GM12878 (cell line): ENCODE measurements at places on chromosomes 7 and 10. TPM values are rescaled to one million over a fixed set of nuclear protein-coding genes. Genes with fewer than 3 reads are reported as not detected.

NRCAM gene
- 1.4 and 1.7 TPM in 2 replicates for total RNA-seq

INSYN2A gene
- not detected in 2 replicates for total RNA-seq

NPY4R2 gene
- not detected in 2 replicates for total RNA-seq

SBDS gene
- total RNA-seq: 29.4 and 31.2 TPM in 2 replicates

SFTPA1 gene
- total RNA-seq: 2.4 and 3.7 TPM in 2 replicates

DYDC2 gene
- total RNA-seq: not detected in 2 replicates

CLEC2L gene
- not detected in 2 replicates for total RNA-seq

- H3K27ac ChIP-seq: no peak overlapping the region
- H3K36me3 ChIP-seq: no peaks in the 10 kb centered on the region
- no peaks in the 10 kb centered on the region for H3K4me1 ChIP-seq
- H3K4me3 ChIP-seq: no peak overlapping the region
- no peak for DNase-seq
- H3K27me3 ChIP-seq: no peaks in the 10 kb centered on the region
These were observed 272.3 kb upstream of the RNF32 start for GRCh38 chr7:156368053-156368843.

DNA sequence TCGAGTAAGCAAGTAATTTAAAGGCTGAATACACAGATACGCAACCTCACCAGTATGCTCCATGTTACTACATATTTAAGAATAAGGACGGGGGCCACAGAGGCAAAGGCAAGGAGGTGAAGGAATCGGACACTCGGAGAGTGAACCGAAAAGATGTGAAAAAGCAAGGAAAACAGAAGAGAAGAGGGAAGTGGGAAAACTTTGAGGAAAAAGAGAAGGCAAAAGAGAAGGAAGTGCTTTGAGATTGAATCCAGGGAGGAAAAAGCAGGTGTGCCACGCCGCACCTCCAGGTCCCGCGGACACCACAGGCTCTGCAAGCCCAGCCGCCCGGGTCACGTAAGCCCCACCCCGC lies 367 bp upstream of the AVL9 start:
- H3K27ac ChIP-seq: peak overlapping the region; percentile 61; the same call in 1 of the 2 replicates
- peak overlapping the region; percentile 96 for H3K4me3 ChIP-seq
- no peaks in the 10 kb centered on the region for H3K4me1 ChIP-seq
- no peaks in the 10 kb centered on the region for H3K36me3 ChIP-seq
- no peak for DNase-seq
- no peaks in the 10 kb centered on the region for H3K27me3 ChIP-seq

DNA sequence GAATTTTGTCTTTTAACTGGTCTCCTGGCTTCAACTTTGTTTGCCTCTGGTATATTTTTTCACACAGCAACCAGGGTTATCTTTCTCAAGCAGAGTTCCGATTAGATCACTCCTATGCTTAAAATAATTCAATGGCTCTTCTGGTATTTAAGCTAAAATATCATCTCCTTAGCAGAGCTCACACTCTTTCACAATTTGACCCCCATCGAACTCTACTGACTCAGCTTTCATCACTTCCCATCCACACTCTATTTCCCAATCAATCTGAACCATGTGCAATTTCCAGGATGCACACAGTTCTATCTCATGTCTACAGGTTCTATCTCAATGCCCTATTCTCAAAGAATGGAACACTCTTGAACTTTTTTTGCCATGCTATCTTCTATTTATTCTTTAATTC lies 809.5 kb downstream of the GRID1 start:
- no peak for DNase-seq
- no peaks in the 10 kb centered on the region for H3K27me3 ChIP-seq
- H3K36me3 ChIP-seq: no peaks in the 10 kb centered on the region
- no peak overlapping the region for H3K27ac ChIP-seq
- no peak overlapping the region for H3K4me3 ChIP-seq

DNA sequence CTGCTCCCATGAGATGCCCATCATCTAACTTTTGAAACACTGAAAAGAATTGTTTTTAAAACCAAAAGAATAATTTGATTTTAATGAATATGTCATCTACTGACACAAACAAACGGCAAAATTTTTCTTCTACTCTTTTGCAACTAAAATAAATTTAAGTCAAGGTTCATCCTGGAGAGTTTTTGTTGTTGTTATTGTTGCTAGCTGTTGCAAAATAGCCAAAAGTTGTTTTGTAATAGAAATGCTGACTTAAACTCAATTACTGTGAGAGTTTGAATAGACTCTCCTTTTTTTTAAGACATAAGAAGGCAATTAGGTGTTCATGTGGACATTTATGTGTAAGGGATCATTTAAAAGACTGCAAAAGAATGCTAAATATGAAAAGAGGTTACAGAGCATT lies 146.0 kb upstream of the SEM1 start:
- H3K4me1 ChIP-seq: no peaks in the 10 kb centered on the region
- no peaks in the 10 kb centered on the region for H3K27me3 ChIP-seq
- no peak overlapping the region for H3K4me3 ChIP-seq

GRCh38 chr10:71421075-71421434 lies 24.3 kb downstream of the CDH23 start:
- H3K4me1 ChIP-seq: no peaks in the 10 kb centered on the region
- no peak overlapping the region for H3K4me3 ChIP-seq
- no peaks in the 10 kb centered on the region for H3K36me3 ChIP-seq
- no peak overlapping the region for H3K27ac ChIP-seq

GRCh38 chr7:142889816-142890215 lies 4.3 kb upstream of the TRPV6 start:
- no peaks in the 10 kb centered on the region; the same call in 1 of the 2 replicates for H3K27me3 ChIP-seq
- H3K4me3 ChIP-seq: no peak overlapping the region
- DNase-seq: no peak

- H3K4me3 ChIP-seq: no peak overlapping the region
- H3K36me3 ChIP-seq: no peaks in the 10 kb centered on the region
- H3K27me3 ChIP-seq: no peaks in the 10 kb centered on the region
These were observed 90.6 kb downstream of the CACNB2 start for GRCh38 chr10:18230794-18231193.

DNA sequence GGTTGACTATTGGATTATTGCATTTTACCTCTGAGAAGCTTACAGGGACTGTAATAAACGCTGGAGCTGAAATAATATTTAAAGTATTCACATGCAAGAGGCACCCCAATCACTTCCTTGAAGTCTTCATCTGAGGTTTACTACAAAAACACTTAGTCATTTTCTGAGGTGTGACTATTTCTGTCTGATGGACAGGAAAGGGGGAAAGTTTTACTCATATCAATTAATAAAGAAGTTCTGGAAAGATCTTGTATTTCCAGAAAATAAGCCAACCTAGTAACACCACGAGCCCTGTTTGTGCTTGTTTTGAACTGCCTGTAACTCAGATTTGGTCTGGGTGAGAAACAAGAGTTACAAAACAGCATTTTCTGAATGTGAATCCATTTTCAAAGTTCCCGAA lies 63.9 kb upstream of the PRKCQ start:
- no peak overlapping the region for H3K4me3 ChIP-seq
- DNase-seq: no peak
- H3K4me1 ChIP-seq: no peaks in the 10 kb centered on the region
- H3K27me3 ChIP-seq: no peaks in the 10 kb centered on the region; the same call in 1 of the 2 replicates

GRCh38 chr10:120689777-120690529 lies 161.2 kb upstream of the WDR11 start:
- no peaks in the 10 kb centered on the region for H3K27me3 ChIP-seq
- H3K36me3 ChIP-seq: no peaks in the 10 kb centered on the region
- DNase-seq: no peak
- no peak overlapping the region for H3K27ac ChIP-seq

DNA sequence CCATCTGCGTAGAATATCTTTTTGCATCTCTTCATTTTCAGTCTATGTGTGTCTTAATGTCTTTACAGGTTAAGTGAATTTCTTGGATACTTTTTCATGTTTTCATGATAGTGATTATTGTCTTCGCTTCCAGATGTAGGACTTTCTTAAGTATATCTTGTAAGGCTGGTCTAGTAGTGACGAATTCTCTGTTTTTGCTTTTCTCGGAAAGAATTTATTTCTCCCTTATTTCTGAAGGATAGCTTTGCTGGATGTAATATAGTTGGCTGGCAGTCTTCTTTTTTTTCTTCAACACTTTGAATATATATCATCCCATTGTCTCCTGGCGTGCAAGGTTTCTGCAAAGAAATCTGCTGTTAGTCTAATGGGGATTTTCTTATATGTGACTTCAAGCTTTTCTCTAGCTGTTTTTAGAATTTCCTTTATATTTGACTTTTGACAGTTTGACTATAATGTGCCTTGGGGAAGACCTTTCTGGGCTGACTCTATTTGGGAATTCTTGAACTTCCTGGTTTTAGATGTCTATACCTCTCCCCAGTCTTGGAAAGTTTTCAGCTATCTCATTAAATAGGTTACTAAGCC lies 14.3 kb downstream of the GTPBP4 start:
- H3K27me3 ChIP-seq: no peaks in the 10 kb centered on the region
- no peak overlapping the region for H3K4me3 ChIP-seq
- DNase-seq: no peak
- peaks cover 39% of the 10 kb centered on the region for H3K36me3 ChIP-seq
- no peak overlapping the region for H3K27ac ChIP-seq
- no peaks in the 10 kb centered on the region for H3K4me1 ChIP-seq

- H3K4me1 ChIP-seq: peaks cover 2% of the 10 kb centered on the region
- no peak for DNase-seq
- peaks cover 11% of the 10 kb centered on the region for H3K27me3 ChIP-seq
- H3K36me3 ChIP-seq: no peaks in the 10 kb centered on the region
- H3K4me3 ChIP-seq: no peak overlapping the region
These were observed 16.4 kb upstream of the PARP12 start for GRCh38 chr7:140079121-140079536.

- no peaks in the 10 kb centered on the region for H3K4me1 ChIP-seq
- no peak overlapping the region for H3K27ac ChIP-seq
- no peak for DNase-seq
- no peaks in the 10 kb centered on the region for H3K36me3 ChIP-seq
- H3K27me3 ChIP-seq: peaks cover 10% of the 10 kb centered on the region; the same call in 1 of the 2 replicates
These were observed 173.9 kb upstream of the SP4 start for GRCh38 chr7:21253740-21254687.

DNA sequence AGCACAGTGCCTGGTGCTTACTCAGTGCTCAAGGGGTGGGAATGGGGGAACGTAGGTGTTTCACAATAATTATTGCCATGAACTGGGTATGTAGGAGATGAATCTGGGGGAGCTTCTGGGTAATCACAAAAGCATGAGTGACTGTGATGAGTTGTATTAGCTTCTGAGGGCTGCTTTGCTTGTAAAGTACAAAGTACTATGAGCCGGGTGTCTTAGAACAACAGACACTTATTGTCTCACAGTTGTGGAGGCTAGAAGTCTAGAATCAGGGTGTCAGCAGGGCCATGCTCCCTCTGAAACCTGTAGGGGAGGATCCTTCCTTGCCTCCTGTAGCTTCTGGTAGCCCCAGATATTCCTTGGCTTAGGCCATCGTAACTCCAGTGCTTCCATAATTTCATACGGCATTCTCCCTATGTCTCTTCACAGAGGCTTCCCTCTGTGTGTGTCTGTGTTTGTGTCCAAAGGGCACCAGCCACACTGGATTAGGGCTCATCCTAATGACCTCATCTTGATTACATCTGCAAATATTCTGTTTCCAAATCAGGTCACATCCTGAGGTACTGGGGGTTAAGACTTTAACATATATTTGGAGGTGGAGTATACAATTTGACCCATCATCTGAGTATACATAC lies 84.8 kb upstream of the AGBL3 start:
- H3K27me3 ChIP-seq: no peaks in the 10 kb centered on the region
- no peak overlapping the region for H3K27ac ChIP-seq
- H3K4me3 ChIP-seq: no peak overlapping the region
- no peak for DNase-seq

GRCh38 chr10:77299320-77299719 lies 338.3 kb downstream of the KCNMA1 start:
- no peaks in the 10 kb centered on the region for H3K27me3 ChIP-seq
- no peak overlapping the region for H3K4me3 ChIP-seq
- H3K36me3 ChIP-seq: no peaks in the 10 kb centered on the region
- DNase-seq: no peak
- no peak overlapping the region for H3K27ac ChIP-seq
- H3K4me1 ChIP-seq: no peaks in the 10 kb centered on the region

GRCh38 chr7:111438369-111439289 lies 123.7 kb downstream of the IMMP2L start:
- no peaks in the 10 kb centered on the region for H3K4me1 ChIP-seq
- H3K27ac ChIP-seq: no peak overlapping the region
- DNase-seq: no peak

DNA sequence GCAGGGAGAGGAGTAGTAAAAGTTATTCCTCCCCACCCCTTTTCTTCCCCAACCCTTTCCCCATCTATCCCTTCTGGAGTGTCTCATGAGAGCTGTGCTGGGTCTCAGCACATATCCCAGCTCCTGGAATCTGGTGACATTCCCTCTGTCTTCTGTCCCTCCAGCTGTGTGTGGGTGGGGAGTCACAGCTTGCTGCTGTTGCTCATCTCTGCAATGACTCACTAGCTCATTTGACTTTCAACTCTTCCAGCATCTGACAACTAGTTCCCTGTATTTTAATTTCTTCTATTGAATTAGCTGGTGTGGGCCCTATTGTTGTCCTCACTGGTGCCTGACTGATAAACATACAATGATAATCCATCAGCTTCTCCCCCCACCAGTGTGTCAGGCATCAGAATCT lies 198.9 kb upstream of the AUTS2 start:
- no peak overlapping the region for H3K27ac ChIP-seq
- H3K36me3 ChIP-seq: no peaks in the 10 kb centered on the region
- H3K4me1 ChIP-seq: no peaks in the 10 kb centered on the region
- H3K27me3 ChIP-seq: no peaks in the 10 kb centered on the region
- no peak overlapping the region for H3K4me3 ChIP-seq
- DNase-seq: no peak

DNA sequence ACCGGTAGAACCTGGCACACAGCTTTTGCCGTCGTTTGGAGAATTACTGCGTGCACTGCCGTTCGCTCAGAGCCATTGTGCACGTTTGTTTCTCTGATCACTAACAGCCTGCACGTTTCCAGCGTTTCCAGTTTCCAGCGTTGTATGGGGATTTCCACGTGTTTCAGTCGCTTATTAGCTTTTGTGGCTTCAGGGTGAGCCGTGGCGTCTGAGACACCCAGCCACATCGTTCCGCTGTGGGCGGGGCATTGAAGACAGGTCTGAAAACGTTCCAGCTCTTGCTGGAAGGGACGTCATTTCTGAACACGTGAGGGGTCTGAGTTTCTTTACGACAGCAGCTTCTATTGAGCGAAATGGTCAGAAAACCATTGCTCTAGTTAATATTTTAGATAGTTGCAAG lies 164.8 kb downstream of the DNAJB6 start:
- DNase-seq: no peak
- H3K4me3 ChIP-seq: no peak overlapping the region
- H3K27ac ChIP-seq: no peak overlapping the region
- H3K4me1 ChIP-seq: no peaks in the 10 kb centered on the region
- H3K27me3 ChIP-seq: no peaks in the 10 kb centered on the region
- no peaks in the 10 kb centered on the region for H3K36me3 ChIP-seq
